ENCODE measurements at places on chromosomes 4 and X.

- no peak for DNase-seq
These were observed 77.5 kb upstream of the CLCN4 start for GRCh38 chrX:10079231-10079630.

DNA sequence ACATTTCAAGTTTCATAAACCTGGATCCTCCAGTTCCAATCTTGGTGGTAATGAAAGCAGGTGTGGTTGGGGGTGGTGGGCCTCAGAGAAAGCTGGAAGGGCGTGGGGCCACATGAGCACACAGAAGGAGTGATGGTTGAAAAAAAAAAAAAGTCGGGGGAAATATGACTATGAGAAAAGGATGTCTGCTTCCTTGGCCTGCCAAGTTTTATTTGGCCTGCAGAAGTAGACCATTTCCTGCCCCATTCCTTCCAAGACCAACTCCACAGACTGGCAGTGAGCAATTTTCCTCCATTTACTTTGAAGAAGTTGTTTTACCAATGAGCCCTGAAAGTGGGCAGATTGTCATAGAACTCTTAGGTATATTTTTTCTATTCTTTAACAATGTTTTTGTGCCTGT, 43.3 kb downstream of the LNX1 start:
- DNase-seq, result no peak

DNA sequence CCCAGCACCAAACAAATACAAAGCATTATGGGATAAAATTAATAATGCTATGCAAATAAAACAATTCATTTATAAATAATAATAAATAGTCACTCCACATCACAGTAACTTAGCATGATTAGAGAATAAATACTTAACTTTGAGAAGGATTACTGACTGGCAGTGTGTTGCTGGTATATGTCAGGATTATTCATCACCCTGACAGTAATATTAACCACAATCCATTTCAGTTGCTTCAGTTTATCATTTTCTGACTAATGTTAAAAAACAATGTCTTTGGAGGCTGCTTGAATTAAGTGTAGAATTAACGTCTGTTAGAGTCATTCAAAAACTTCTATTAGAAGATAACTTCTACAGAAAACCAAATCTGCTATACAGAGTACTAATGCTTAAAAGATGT, 124.1 kb upstream of the MAB21L2 start:
- DNase-seq, result no peak

DNA sequence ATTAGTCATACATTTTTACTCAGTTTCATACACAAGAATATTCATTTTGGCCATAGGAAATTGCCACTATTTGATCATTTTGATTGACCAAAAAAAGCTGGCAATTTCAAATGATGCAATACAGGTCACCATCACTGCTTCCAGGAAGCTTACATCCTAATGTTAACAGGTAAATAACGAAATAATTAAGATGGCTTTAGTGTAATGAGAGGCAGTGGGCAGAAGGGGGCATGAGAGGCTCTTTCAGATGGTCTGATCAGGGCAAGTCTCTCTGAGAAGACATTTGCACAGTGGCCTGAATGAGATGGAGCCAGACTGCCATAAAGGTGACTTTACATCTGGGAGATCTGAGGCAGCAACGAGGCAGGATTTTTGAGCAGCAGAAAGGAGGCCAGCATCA, 170.7 kb downstream of the SLIT2 start:
- no peak for DNase-seq

DNA sequence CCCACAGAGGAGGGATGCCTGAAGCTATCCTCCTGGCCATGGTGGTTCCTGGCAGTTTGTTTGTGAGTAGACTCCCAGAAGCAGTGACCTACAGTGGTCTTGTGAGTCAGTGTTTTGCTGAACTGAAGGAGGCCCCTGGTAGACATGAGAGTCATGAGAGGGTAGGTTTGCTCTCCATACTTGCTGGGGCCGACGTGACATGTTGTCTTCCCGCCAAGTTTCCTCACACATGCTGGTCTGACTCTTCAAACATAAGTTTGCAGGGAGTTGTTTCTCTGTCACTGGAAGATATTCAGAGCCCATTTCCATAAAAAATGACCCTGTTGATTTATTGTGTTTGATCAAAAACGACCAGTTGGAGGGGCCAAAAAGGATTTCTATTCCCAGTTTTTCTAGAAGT, 131.1 kb upstream of the SCML1 start:
- DNase-seq, result no peak

DNA sequence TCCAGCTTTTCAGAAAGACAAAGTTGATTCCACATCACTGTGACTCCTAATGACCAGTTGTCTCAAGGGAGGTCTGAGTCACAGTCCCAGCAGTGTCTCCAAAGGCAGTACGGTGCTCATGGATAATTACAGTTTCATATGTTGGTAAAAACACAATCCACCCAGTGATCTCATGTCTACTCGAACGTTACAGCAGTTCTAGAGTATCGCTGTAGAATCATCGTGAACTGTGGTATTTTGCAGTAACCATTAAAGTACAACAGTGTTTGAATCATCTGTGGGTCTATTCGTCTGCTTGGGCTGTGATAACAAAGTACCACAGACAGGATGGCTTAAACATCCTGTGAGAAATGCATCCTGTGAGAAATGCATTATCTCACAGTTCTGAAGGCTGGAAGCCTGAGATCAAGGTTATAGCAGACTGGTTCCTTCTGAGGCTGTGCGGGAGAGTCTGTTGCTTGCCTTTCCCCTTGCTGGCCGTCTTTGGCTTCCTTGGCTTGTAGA, 121.1 kb upstream of the SORBS2 start:
- no peak for DNase-seq

All from activated CD4-positive, alpha-beta T cell treated with anti-CD3 and anti-CD28 coated beads for 1 hour (primary cell).